ENCODE measurements at places on chromosomes 11 and 22. TPM values are rescaled to one million over a fixed set of nuclear protein-coding genes. Genes with fewer than 3 reads are reported as not detected.

The BTBD18 gene
- polyA plus RNA-seq: not detected

The LPXN gene
- polyA plus RNA-seq: 26.8 TPM

The DLG2 gene
- 1.3 TPM for polyA plus RNA-seq

The FBXO7 gene
- polyA plus RNA-seq: 79.8 TPM

The TPP1 gene
- polyA plus RNA-seq: 55.5 TPM

The GRK3 gene
- polyA plus RNA-seq: 1.2 TPM

The P2RY6 gene
- 2.5 TPM for polyA plus RNA-seq

The CLMP gene
- polyA plus RNA-seq: 12.1 TPM

The OR6A2 gene
- not detected for polyA plus RNA-seq

The ELFN2 gene
- not detected for polyA plus RNA-seq

The RAD9A gene
- polyA plus RNA-seq: 33.9 TPM

The CRACR2B gene
- polyA plus RNA-seq: 149 TPM
